ENCODE measurements at places on chromosomes 16 and 17.
A peak's percentile ranks its signal among the peaks of the same experiment; 100 is the strongest.

GRCh38 chr16:72836985-72837384 is 210.9 kb downstream of the ZFHX3 start:
- no peak for DNase-seq

DNA sequence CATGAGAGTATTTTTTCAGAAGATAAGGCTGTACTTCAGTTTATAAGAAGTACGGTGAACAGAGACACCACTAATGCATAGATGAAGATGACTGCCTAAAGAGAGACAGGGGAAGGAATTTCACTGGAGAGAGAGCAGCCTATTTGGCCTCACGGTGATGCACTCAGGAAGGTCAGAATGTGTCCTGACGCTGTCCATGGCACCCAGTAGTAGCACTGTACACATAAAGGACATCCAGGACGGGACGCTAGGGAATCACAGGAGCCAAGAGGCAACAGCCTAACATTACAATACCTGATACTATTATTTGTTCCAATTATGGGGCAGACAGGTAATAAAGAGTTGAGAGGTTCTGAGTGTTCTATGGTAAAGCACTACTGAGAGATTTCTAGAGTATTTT is 24.9 kb upstream of the LRRC37A start:
- no peak for DNase-seq

DNA sequence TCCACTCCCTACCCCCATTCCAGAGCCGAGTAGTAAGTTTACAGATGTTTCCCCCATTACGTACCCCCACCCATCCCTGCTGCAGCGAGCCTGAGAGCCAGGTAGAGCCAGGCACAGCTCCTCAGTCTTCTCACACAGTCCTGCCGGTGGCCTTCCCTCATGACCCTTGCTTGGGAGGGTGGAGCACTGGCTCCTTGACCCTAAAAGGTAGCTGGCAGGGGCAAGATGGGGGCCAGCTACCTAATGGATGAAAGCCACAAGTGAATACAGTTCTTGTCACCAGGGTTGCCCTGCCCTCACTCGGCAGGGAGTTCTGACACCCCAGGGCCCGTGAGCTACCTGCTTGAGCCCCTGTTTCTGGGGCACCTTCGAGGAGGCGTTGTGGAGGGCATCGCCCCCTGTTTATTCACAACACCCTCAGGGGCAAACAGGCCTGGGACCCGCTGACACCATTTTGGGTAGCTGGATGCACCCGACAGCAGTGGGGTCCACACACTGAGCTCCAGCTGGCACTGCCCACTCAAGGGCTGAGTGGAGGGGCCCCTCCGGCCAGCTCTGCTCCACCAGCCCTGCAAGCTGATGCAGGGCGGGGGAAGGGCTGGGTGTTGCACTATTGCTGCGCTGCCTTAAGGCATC is 22.2 kb downstream of the ADAM11 start:
- DNase-seq, result no peak

GRCh38 chr17:58611331-58611730 is 80.5 kb downstream of the TEX14 start:
- DNase-seq, result no peak

DNA sequence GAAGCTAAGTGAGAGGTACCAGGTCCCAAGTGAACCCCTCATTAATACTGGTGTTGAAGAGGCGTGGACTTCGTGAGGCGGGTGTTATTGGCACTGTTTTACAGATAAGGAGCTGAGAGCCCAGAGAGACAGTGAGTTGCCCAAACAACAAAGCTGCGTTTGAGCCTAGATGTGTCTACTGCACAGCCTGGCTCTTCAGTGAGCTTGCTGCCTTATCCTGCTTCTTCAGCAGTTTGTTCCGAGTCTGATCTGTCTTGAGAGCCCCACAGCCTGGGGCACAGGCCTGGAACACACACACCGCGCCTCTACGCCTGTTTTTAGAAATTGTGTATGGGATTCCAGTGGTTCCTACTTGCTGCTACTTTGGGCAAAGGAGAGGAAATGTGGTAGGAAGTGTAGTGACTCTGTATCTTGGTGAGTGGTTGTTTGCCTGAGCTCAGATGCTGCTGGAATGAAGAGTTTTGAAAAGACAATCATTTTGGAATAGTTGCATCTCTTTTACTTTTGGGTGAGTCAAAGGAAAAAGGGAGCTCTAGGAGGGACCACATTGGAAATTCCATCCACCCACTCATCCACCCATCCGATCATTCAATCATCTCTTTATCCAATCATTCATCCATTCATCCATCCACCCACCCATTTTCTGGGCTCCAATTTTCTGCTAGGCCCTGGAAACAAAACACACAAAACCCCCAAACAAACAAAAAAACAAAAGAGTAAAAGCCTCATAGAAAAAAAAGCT is 22.3 kb upstream of the PLCG2 start:
- no peak for DNase-seq

DNA sequence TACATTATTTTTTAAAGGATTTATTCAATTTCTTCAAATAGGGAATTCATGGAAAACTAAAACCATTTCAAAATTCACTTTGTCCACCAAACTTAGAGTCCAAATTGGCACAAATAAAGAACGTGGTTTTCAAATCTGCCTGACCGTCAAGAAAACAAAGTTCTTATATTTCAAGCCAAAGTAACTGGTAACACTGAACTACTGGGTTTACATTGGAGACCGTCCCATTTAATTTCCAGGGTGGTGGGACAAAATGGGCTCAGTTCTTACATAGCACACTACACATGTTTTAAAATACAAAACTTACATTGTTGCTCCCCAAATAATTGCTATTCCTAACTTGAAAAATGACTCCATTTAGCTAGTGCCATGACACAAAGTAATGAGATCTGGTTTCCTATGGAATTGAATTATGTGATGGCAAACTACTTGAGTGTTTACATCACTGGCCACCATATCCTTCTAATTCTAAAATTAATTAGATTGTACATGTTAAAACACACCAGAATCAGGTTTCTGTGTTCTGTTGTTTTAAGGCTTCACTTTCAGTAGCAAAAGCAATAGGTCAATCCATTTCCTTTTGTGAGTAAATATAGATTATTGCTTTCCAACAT is 6.5 kb downstream of the PSME3IP1 start:
- DNase-seq, result no peak

DNA sequence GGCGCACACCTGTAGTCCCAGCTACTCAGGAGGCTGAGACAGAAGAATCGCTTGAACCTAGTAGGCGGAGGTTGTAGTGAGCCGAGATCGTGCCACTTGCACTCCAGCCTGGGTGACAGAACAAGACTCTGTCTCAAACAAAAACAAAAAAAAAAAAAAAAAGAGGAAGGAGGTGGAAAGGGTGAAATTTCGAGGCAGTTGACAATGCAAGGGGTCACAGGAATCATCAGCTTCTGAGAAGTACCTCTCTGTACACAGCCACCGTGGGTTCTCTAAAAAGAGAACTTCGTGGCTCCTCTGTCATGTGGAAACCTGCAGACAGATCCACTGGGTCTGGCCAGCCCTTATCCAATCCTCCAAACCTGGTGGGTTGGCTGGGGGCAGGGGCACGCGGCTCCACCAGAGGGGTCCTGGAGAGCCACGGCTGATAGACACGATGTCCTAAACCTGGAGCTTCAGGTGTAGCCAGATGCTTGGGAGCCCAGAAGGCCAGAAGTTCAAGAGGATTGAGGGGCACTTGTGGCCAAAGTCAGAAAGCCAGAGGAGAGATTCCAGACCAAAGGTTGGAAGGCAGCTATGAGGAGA is 540 bp upstream of the CD300LF start:
- DNase-seq, result no peak

- peak; percentile 83 for DNase-seq
Observed at GRCh38 chr17:38729886-38730525, at the start of gene CISD3. Gene CISD3, plus strand, starts transcription at chr17:38730341. Its CDS starts 18 bp downstream, at chr17:38730359.

DNA sequence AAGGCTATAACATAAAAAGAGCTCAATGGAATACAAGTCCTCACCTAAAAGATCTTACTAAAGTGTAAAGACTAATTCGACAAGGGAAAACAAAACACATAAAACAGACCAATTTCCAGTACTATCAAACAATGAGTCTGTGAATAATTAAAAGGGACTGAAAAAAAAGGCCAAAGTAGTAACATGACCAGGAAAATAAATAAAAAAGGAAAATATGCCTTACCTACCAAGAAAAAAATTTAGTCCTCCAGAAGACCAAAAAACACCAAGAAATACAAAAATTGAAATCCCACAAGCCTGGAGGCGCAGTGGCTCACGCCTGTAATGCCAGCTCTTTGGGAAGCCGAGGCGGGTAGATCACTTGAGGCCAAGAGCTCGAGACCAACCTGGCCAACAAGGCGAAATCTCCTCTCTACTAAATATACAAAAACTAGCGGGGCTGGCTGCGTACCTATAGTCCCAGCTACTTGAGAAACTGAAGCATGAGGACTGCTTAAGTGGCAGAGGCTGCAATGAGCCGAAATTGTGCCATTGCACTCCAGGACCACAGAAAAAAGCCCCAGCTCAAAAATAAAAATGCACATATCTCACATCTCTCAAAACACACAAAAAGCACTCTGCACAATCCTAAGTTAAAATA is 60.8 kb downstream of the TEX14 start:
- DNase-seq, result no peak

- no peak for DNase-seq
Observed at GRCh38 chr17:3950584-3950983, 13.7 kb downstream of the ATP2A3 start.

- DNase-seq, result no peak
Observed at GRCh38 chr17:47732399-47733046, 513 bp upstream of the TBX21 start.

DNA sequence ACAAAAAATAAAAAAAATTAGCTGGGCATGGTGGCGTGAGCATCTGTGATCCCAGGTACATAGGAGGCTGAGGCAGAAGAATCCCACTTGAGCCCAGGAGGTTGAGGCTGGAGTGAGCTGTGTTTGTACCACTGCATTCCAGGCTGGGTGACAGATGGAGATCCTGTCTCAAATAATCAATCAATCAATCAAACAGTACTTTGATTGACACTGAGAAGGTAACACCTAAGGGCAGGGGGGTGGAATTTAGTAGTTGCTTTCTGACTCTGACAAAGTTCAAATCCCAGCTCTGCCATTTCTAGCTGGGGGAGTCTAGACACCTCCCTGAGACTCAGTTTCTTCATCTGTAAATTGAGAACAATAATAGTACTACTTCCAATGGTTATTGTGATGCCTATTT is 12.0 kb downstream of the SSH2 start:
- no peak for DNase-seq

DNA sequence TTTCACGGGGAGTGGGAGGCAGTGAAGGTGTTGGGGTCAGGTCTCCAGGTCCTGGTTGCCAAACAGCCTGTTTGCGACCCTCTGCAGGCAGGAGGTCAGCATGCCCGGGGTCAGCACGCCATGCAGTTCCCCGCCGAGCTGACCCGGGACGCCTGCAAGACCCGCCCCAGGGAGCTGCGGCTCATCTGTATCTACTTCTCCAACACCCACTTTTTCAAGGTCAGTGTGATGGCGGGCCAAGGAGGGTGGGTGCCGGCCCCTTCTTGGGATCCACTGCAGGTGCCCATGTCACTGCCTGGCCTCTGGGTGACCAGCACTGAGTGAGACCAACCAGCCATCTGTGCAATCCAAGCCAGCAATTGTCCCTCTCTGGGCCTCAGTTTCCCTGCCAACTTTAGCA is 21.3 kb downstream of the ADGRG5 start:
- no peak for DNase-seq

GRCh38 chr17:55691666-55692065 is 31.0 kb downstream of the TMEM100 start:
- no peak for DNase-seq

GRCh38 chr16:11966173-11966572 is 1.2 kb downstream of the TNFRSF17 start:
- DNase-seq, result no peak

GRCh38 chr16:87329436-87330256 is 12.5 kb upstream of the C16orf95 start:
- DNase-seq, result no peak

- DNase-seq, result no peak
Observed at GRCh38 chr17:62649570-62649969, 22.1 kb downstream of the MRC2 start.

DNA sequence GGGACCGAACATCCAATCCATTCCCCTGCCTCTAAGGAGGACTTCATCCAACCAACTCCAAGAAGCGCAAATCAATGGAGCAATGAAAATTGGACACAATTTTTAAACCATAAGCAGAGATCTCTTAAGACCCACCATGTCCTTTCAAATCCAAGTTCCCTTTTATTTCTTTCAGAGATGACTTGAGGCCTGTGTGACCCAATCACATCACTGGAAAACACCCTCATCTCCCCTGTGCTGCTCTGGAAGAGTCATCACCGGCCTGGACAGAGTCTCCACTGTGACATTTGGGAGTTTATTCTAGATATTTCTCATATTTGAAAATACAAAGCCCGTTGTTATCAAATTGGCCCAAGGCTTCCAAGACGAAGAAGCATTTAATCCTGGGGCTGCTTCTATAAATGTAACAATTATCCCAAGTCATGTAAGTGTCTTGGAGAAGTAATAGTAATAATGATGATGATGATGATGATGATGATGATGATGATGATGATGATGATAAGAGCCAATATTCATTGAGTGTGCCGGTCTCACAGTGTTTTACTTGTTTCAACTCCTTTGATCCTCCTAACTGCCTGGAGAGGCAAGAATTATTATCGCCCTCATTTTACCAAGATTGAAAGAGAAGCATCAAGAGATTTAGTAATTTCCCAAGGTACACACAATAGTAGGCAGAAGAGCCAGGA is 72.1 kb downstream of the COPRS start:
- DNase-seq, result no peak

- DNase-seq, result no peak
Observed at GRCh38 chr17:35726953-35727460, 4.4 kb upstream of the RASL10B start.

DNA sequence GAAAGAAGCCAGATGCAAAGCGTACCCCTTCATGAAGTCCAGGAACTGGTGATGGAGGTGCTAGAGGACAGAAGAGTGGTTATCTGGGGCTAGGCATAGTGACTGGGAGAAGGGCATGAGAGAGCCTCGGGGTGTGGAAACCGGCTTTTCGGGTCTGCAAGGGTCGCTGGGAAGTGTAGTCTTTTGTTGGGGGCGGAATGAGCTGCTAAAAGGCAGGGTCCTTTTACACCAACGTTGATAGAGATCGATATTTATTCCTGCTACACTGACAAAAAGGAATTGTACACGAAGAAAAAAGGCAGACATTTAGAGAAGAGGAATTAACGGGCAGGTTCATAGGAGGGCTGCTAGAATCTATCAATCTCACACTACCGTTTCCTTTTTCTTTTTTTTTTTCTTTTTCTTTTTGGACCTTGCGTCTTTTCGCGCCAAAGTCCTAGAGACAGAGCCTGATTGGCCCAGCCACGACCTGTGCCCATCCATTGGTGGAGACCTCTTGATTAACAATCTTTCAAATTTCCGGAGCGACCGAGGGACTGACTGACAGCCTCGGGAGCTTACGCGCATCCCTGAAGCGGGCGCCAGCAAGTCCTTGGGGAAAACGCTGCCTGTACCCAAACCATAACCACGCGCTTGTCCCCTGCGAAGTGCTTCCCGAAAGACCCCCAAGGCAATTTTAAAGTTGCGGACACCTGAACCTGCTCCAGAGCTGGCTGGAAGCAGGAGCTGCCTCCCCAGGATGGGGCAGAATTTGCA is 27.7 kb upstream of the DHRS7B start:
- DNase-seq, result peak; percentile 36

GRCh38 chr17:45791935-45792334 is 7.8 kb downstream of the CRHR1 start:
- no peak for DNase-seq
